ENCODE measurements at places on chromosomes 12 and 14.

GRCh38 chr12:94074980-94075629 lies 73.3 kb upstream of the PLXNC1 start:
- DNase-seq: peak; percentile 58

GRCh38 chr12:93192878-93193277 lies 184.8 kb upstream of the NUDT4 start:
- DNase-seq: no peak

GRCh38 chr14:92970271-92970670 lies 47.3 kb downstream of the CHGA start:
- peak; percentile 64 for DNase-seq

DNA sequence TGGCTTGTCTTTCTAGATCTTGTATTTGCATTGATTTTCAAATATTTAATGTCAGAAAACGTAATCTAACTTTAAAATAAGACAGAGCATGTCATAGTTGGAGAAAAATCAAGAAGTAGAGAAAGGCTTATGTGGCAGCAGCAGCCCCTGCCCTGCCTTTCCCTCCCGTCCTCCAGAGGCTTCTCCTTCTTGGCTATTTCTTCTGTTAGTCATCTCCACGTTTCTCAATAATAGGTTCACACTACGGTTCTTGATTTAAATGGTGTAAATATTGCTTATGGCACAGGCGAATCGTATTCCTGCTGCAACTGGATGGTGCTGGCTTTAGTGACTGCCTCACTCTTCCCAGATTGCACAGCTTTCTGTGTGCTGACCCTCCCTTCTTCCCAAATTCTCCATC lies 42.8 kb downstream of the SLC8B1 start:
- DNase-seq: no peak

- peak; percentile 26 for DNase-seq
These were observed 46.2 kb downstream of the ERH start for GRCh38 chr14:69351911-69352310.

DNA sequence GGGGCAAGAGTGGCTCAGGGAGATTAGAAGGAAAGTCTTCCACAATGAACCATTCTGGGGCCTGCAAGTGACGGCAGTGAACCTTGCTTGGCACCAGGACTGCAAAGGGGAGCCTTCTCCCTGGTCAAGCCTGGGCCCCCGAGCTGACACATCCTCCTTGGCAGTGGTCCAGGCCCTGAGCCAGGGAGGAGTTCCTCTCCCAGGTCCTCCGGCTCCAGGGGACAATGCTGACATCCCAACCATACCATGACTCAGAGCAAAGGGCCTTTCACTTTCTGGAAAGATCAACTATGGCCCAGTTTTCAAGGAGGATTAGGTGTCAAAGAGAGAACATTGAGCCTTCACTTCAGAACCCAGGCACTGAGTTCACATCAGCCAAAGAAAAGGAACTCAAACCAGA lies 756.5 kb upstream of the TBX3 start:
- DNase-seq: no peak

DNA sequence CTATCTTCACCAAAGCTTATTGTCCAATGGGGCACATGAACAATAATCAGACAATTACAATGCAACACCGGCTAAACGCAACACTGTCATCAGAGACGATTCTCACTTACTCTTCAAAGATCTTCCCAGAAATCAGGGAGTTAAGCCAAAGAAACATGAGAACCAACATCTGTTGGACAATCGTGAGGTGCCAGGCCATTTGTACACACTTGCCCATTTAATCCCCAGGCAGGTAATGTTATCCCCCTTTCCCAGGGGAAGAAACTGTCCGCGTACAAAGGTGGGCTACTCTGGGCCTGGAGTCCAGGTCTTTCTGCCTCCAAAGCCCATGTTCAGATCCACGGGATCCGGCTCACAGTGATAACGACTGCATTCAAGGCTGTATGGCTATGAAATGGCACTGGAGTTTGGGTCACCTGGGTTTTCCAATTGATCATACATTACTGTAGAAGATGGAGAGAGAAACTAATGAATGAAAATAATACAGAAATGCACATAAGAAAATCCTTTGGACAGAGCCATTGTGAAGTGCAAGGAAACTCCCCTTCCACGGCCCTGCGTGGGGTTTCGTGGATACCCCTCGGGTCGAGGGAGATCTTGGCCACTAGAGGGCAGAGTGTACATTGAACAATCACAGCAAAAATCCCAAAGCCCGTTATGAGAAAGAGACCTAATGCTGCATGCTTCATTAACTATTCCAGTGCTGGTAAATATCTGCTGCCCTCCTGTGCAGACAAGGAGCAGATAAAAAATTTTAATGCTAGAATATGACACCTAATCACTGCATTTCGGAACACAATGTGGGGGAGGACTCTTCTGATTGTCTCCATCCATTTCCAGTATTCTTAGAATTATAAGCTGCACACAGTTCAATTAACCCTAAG lies 111.4 kb downstream of the EGLN3 start:
- peak; percentile 63 for DNase-seq

DNA sequence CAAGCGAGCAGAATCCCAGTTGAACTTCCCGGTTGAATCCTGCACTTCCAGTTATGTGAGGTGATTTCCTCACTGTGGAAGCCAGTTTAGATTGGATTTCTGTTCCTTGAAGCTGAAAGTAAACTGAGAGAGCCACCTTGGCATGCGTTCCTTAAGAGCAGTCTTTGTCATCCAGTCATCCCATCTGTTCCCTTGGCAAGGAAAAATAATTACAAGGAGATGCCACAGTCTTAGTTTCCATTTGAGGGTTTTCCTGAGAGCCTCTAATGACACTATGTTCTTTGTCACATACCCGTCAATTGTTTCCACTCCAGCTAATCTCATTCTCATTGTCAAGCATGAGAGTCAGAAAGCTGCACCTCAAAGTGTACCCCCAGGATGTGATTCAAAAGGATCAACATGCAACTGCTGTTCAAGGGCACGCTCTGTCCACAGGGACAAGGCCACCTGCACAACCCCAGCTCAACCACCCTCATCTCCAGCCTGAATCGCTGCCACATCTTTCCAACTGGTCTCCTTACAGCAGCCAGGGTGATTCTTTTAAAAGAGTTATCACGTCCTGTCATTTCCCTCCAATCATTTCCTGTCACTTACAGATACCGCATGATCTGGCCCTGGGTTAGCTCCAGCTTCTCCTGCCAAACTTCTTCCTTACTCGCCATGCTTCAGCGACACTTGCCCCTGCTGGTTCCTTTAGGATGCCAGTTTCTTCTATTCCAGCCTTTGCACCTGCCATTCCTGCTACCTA lies 18.0 kb upstream of the TCP11L2 start:
- no peak for DNase-seq

- no peak for DNase-seq
These were observed 12.2 kb downstream of the CTDSP2 start for GRCh38 chr12:57834086-57834876.

DNA sequence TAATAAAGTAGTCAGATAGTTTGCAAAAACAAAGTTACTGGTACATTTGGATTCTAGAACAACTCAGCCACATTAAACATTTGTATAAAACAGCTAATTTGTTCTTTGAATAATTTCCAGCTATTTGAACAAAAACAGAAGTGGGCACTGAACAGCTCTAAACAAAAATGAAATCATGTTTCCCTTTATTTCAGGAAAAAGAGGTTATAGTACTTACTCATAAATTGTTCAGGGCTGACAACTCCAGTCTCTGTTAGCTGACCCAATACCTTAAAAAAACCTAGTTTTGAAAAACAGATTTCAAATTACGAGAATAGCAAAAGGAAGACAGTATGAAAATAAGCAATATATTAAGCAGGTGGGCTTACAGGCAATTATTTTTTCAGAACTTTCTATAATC lies 8.2 kb downstream of the GNPNAT1 start:
- DNase-seq: no peak

DNA sequence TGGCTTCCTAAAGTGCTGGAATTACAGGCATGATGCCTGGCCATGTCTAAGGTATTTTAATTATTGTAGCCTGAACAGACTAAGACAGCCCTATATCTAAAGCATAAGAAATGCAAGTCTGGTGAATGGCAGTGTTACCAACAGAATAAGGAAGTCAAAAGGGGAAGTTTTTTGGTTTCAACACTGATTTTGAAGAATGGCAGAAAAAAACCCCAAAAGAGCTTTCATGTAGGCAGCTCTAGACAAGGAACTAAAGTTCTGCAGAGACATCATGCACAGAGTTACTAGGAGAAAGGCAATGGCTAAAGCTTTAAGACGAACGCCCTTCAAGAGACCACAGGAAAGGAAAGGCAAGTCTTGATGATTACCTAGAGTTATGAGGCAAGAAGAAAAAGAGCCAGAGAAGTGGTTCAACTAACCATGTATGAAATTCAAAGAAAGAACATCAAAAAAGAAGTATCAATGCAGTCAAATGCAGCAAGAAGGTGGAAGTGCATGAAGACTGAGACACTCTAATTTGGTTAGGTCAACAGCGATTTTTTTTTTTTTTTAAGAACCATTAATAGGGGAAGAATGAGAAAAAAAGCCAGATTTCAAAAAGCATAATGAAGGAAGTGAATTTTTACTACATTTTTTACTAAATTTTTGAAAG lies 50.8 kb downstream of the RPS6KA5 start:
- no peak for DNase-seq

DNA sequence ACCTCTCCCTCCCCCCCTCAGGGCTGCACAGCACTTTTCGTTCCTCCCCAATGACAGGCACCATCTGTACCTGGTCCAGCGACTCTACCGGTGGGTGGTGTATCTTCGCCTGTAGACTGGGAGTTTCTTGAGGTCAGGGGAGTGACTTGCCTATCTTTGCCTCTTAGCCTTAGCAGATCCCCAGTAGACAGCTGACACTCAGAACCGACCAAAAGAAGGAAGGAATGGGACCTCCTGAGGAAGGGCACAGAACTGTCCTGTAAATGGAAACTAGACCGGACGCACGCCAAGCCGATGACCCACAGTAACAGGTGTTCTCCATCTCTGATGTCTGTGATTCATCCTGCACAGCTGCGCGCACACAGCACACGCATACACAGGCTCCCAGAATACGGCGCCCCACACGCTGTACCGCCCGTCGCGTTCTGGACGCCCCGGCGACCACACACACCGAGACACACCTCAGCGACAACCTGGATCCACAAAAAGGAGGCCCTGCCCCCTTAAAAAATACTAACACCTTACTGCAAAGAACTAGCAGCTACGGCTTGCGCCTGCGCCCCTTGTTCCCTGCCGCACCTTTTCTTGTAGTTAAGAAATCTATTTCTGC lies 673 bp upstream of the TTC9 start:
- peak; percentile 68 for DNase-seq

GRCh38 chr12:64039281-64039871 lies 182.7 kb downstream of the KICS2 start:
- DNase-seq: peak; percentile 6

- no peak for DNase-seq
These were observed 124.1 kb downstream of the ESRRB start for GRCh38 chr14:76500011-76500410.

DNA sequence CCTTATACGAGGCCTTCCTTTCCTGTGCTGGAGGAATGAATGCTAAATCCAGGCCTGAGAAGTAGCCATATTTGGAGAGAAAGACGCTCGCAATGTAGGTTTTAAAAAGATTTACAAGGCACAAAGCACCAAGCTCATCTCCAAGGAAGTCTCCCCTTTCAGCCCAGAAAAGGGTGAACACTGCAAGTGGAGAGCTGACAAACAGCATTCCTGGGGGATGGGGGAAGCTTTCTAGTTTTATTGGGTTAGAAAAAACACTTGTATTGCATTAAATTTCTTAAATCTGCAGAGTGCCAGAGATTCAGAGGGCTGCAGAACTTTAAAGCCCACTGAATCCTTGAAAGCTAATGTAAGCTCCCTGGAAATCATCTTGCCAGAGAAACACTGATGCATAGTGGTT lies 34.6 kb downstream of the CCDC60 start:
- DNase-seq: no peak

GRCh38 chr14:65006261-65006721 lies 19.6 kb downstream of the FNTB start:
- DNase-seq: no peak

- DNase-seq: no peak
These were observed 122.2 kb downstream of the DAAM1 start for GRCh38 chr14:59310633-59311032.

GRCh38 chr14:24068711-24069410 lies 2.5 kb upstream of the CPNE6 start:
- DNase-seq: no peak

DNA sequence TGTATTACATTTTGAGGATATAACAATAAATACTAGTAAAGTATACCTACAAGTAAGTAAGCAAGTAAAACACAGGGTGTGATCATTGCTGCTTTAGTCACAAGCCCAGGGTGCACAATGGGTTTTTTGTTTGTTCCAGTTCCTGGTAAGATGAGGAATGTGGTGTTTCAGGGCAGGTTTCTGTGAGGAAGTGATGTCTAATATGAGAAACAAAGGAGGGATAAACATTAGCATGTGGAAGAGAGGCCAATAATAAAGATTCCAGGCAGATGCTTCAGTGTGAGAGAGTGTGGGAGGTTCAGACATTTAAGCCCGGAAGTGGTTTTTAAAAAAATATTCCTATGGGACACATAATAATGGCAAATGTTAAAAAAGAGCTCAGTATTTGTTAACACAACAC lies 808.1 kb upstream of the USP15 start:
- no peak for DNase-seq

GRCh38 chr12:46174919-46175318 lies 93.9 kb downstream of the SLC38A1 start:
- DNase-seq: no peak

Measured in H7 (cell line).